Stimulated activated naive CD8-positive, alpha-beta T cell treated with anti-CD3 and anti-CD28 coated beads, Interleukin-15, Interleukin-2, amounts not matched to agents 100 U/mL and 50 U/mL, for 24 hours (primary cell): ENCODE measurements at places on chromosomes 2 and 18.

DNA sequence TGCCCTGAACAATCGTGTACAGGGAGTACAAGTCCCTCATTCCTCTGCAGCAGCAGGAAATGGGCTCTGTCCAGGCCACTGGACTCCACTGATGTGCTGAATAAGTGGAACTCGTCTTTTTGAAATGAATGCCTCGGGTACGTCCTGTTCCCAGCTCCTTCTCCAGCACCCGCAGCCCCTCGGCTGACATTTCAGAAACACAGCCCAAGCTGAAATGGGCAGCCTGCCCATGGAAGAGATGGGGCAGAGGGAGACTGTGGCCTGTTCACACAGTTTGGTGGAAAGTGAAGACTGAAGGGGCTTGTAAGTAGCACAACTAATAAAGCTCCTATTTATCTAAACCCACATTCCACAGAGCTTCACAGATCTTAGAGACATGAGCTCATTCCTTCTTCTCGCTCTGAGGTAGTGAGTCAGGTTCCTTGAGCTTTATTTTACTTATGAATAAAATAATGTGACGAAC is 498.6 kb downstream of the TXNL1 start:
- DNase-seq, result no peak

GRCh38 chr18:37987901-37988300 is 422.3 kb upstream of the CELF4 start:
- no peak for DNase-seq

DNA sequence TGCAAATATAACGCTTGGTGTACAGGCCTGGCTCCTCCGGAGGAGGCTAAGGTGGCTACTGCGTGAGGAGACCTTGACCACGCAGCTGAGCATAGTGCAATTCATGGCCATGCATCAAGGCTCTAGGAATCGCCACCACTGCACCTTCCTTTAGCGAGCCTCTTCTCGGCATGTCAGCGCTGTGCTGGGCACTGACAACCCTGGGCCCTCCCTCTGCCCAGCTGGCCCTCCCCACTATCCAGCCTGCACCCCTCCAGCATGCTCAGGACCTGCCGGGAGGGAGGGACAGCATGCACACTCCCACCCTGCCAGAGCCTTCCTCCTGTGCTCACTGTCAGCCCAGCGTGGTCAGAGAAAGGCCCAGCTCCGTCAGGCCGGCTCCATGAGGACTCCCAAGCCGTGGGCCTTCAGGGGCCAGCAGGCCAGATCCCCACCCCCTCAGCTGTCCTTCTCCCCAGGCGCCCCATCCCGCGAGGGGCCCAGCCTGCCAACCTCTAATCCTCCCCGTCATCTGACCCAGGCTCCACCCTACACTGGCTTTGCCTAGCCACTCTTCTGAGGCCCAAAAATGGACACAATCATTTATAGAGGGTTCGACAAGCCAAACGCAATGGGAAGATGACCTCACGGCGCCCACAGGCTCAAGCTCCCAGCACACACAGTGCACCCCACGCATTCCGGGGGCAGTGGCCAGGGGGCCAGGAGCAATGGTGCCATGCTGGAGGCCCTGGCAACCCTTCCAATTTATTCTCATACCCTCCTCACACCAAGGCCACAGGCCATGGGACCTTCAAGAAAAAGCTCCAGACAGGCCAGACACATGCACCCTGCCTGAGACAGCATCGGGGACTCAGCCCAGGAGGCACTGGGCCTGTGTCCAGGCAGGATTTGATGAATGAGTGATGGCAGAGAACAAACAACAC is 3.5 kb downstream of the BIN1 start:
- DNase-seq, result no peak

DNA sequence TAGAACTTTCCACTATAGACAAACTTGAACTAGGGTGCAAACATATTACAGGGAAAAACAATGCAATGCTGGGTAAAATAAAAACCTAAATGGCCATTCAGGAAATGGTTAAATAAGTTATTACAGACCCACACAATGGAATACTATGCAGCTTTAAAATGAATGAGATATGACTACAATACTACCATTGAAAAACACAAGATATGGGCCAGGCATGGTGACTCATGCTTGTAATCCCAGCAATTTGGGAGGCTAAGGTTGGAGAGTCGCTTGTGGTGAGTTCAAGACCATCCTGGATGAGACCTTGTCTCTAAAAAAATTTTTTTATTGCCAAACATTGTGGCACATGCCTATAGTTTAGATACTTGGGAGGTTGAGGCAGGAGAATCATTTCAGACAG is 6.8 kb downstream of the PECR start:
- no peak for DNase-seq

- DNase-seq, result no peak
These were observed 16.0 kb upstream of the NPPC start for GRCh38 chr2:231942180-231942579.

DNA sequence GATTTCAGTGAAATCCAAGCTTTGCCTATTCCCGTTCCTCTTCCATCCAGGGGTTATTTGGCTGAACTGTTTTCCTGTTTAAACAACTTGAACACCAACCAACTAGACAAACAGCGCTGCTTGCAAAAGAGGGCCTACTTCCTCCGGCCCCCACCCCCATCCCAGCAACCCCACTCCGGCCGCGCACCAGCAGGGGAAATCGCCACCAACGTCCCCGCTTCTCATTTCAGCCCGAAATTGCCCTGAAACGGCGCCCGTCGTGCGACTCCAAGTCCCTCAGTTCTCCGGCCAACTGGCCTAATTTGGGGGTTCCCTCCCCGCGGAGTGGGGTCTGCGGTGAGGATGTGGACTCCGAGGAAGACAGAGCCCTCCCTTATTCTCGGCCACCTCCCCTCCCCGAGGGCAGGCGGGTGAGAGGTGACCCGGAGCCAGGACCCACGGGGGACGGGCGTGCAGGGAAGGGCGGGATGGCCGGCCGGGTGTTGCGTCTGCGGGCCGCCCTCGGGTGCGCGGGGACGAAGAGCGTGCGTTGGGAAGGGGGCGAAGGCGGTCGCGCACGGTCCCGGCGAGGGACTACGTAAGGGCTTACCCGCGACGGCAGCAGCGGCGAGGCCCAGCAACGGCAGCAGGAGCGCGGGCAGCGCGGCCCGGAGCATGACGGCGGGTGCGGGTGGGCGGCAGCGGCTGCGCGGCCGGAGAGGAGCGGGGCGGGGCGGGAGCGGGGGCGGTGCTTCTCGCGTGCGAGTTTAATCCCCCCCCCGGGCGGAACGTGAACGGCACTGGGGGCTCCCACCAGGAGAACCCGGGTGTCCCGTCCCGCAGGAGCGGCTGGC is at the start of gene CD302:
CD302 (minus strand) TSS at position 666 of the 833 bp plus-strand sequence; CDS start at position 656, 10 bp downstream.
- DNase-seq, result peak; percentile 65

DNA sequence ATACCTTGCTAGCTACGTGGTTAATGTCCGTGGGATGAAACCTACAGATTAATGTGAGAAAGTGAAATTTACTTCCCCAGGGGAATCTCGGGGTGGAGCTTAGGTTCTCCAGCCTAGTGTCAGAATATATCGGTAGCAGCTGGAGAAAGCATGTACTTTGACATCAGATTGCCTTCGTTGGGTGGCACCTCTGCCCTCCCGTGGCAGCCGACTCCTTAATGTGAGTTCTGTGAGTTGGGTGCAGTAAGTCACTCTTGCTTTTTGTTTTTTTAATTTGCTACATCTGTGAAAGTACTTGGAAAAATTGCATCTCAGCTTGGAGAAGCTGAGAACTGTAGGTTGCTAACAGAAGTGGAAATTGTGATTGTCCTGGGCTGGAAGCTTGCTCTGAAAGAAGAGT is 3.6 kb downstream of the KLF11 start:
- no peak for DNase-seq

DNA sequence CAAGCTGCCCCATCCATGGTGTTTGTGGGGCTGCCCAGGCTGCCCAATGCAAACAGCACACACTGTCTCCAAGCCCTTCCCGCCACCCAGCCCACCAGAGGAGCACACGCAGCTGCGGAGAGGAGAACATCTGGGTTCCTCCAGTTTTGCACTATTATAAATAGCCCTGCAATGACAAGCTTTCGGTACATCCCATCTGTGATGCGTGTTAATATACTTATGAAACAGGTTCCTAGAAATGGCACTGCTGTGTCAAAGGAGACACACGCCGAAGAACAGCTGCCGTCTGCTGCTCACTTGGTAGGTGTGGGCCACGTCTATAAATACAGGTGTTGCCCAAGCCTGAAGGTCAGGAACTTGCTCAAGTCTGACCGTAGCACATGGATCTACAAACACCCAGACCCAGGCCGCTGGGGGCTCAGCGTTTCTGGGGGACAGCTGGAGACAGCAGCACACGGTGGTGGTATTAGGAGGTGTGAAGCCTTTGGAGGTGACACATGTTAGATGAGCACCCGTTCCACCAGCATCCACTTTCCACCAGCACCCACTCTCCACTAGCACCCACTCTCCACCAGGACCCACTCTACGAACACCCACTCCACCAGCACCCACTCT is 34.3 kb downstream of the PXDN start:
- no peak for DNase-seq

GRCh38 chr2:194443926-194444325 is 1213.1 kb upstream of the SLC39A10 start:
- no peak for DNase-seq

DNA sequence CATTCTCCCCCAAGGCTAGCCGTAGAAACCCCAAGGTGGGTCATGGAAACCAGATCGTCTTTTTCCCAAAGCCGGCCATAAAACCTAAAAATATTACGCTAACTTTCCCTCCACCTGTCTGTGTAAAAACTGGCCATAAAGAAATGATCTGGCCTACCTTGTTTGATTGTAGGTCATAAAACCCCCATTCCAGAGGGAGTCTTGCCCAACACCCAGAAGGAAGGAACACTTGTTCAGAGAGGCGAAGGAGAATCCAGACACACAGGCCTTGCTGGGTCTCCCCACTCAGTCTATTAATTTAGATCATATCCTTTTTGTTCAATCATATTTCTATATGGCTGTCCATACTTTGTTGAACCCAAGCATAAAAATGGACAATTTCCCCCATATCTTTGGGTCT is 344.7 kb downstream of the HRH4 start:
- no peak for DNase-seq

DNA sequence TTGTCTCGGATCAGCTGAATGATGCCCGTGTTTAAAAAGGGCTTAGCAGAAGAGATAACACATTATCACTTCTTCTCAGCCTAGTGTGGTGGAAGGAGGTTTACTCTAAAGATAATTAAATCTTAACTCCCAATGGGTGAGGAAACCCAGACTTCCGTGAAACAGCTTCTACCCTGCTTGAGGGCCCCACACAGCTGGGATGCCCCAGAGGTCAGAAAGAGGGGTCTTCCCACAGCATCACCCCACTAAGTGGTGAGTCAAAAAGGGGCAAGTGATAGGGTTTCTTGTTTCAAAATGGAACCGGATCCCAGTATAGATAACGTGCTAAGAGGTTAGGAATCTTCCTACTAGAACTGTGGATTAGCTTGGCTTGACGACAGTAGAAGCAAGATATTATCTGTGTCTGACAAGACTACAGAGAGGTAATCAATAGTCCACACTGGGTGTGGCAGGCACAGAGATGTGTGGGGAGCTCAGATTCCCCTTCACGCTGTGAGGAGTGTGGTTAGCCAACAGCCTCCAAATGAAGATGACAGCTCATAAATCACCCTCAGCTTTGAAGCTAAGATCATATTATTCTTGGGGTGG is 129.6 kb upstream of the COPS8 start:
- DNase-seq, result no peak

- no peak for DNase-seq
These were observed 30.2 kb downstream of the CMPK2 start for GRCh38 chr2:6835467-6835866.

- no peak for DNase-seq
These were observed 27.4 kb upstream of the TTC32 start for GRCh38 chr2:19929226-19929625.

- DNase-seq, result no peak
These were observed 14.5 kb upstream of the VWA3B start for GRCh38 chr2:98072442-98072841.

GRCh38 chr18:62659698-62660097 is 55.6 kb upstream of the PHLPP1 start:
- no peak for DNase-seq

DNA sequence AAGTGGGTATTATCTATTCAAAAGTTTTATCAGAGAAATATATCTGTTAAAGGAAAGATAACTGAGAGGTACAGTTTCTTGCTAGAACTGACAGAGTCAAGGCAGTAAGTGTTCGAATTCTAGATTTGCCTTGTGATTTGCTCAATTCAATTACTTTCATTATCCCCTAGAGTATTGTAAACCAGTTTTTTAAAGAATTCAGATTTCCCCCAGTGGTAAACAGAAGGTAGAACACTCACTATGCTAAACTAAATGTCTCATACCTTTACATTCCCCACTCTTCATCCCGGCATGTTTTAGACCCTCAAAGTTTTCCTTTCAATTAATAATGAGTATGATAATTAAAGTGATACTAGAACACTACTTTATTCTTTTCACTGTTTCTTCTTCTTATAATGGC is 28.6 kb downstream of the TTC21B start:
- no peak for DNase-seq

GRCh38 chr2:1081451-1082225 is 131.0 kb downstream of the SNTG2 start:
- no peak for DNase-seq

DNA sequence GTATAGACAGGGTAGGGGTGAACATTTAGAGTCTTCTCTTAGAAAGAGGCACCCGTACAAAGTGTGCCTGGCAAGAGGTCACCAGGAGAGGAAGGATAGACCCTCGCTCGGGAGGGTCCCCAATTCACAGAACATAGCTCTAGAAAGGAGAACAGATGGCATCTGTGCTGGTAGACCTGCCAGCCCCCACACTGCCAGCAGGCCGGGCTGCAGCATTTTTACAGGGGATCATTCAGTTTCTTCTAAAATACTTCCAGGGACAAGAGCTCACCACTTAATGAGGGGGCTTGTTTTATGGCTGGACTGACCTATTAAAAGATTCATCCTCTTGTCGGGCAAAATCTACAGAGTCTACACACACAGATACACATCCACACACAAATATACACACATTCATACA is 149.9 kb downstream of the SEPTIN10 start:
- DNase-seq, result no peak

DNA sequence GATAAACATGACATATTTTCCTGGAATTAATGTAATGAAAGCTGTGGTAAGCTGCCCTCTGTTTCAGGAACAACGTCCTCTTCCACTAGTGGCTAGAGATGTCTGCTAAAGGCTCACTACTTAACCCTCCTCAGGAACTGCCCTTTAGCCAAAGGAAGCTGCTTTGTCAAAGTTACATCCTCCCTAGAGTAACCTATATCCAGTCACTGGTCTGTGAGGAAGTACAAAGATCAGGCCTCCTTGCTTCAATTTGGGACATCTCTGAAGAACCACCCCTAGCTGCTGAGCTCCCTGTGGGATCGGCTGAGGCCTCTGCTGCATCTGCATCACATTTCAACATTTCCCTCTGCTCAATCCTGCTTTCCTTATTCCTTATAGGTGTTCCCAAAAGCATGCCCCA is 107.8 kb downstream of the PRELID3A start:
- no peak for DNase-seq

DNA sequence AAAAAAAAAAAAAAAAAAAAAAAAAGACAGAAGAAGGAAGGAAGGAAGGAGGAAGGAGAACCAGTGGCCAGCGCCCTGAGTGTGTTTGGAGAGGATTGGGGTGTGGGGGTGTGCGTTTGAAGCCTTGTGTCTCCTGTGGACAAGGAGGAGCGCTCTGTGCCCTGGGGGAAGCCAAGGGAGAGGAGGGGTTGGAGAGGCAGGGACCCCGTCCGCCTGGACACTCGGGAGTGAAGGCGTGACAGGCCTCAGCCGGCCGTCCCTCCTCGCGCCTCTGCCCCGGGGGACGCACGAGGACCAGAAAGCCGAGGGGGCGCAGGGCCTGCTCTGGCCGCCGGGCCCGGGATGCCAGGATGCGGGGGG is 44.9 kb downstream of the SERTAD2 start:
- DNase-seq, result no peak
